Ovary (tissue), 10 donors: ENCODE measurements at places on chromosomes 1 and 21.

- no peaks in the 10 kb centered on the region for H3K27me3 ChIP-seq
- no peaks in the 10 kb centered on the region for H3K36me3 ChIP-seq
- no peak overlapping the region for H3K4me3 ChIP-seq
- H3K27ac ChIP-seq = no peak overlapping the region
Measured at GRCh38 chr1:32010246-32010645, 3.4 kb upstream of the KHDRBS1 start.

- no peaks in the 10 kb centered on the region for H3K36me3 ChIP-seq
- H3K4me3 ChIP-seq = peak overlapping the region; percentile 74
- peaks cover 30% of the 10 kb centered on the region for H3K4me1 ChIP-seq
- H3K27ac ChIP-seq = no peak overlapping the region
Measured at GRCh38 chr1:153611356-153611755, 1.6 kb downstream of the S100A16 start.

- no peak for DNase-seq
- no peaks in the 10 kb centered on the region for H3K27me3 ChIP-seq
- H3K4me3 ChIP-seq = no peak overlapping the region
- H3K36me3 ChIP-seq = no peaks in the 10 kb centered on the region
- H3K4me1 ChIP-seq = no peaks in the 10 kb centered on the region
Measured at GRCh38 chr21:42112857-42113256, 41.7 kb downstream of the UMODL1 start.

GRCh38 chr21:31914472-31914871 is 41.7 kb downstream of the HUNK start:
- no peak overlapping the region for H3K4me3 ChIP-seq
- H3K4me1 ChIP-seq = peaks cover 2% of the 10 kb centered on the region
- H3K27me3 ChIP-seq = no peaks in the 10 kb centered on the region
- H3K36me3 ChIP-seq = no peaks in the 10 kb centered on the region
- DNase-seq = no peak
- H3K27ac ChIP-seq = no peak overlapping the region

- no peak overlapping the region for H3K27ac ChIP-seq
- H3K4me1 ChIP-seq = no peaks in the 10 kb centered on the region
- DNase-seq = no peak
- H3K27me3 ChIP-seq = no peaks in the 10 kb centered on the region
Measured at GRCh38 chr1:67496329-67496728, 66.1 kb upstream of the SERBP1 start.

- H3K4me3 ChIP-seq = no peak overlapping the region
- H3K27me3 ChIP-seq = no peaks in the 10 kb centered on the region
- no peaks in the 10 kb centered on the region for H3K36me3 ChIP-seq
- no peak for DNase-seq
- H3K4me1 ChIP-seq = peaks cover 22% of the 10 kb centered on the region
- no peak overlapping the region for H3K27ac ChIP-seq
Measured at GRCh38 chr21:37460196-37460595, 93.6 kb downstream of the DYRK1A start.

DNA sequence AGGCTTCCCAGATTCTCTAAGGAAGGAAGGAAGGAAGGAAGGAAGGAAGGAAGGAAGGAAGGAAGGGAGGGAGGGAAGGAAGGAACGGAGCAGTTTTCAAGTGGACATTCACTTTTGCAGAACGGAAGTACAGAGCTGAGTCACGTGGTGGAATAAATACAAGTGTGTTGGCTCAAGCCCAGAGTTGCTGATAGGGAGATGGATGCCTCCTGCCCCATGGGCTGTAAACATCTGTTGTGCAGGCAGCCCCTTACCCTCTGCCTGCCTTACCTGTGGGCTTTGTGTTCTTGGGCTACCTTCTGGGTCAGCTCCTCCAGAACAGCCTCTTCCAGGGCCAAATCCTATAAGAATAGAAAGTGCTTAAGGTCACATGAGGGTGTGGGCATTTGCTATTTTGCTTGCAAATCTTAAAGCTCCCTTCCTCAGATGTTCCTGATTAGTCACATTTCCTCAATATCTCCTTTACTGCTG is 121.7 kb downstream of the SMYD2 start:
- H3K4me3 ChIP-seq = no peak overlapping the region
- H3K4me1 ChIP-seq = no peaks in the 10 kb centered on the region
- no peaks in the 10 kb centered on the region for H3K36me3 ChIP-seq

GRCh38 chr1:230867101-230867902 is 1.0 kb downstream of the C1orf198 start:
- peaks cover 29% of the 10 kb centered on the region for H3K4me1 ChIP-seq
- H3K27me3 ChIP-seq = no peaks in the 10 kb centered on the region
- H3K27ac ChIP-seq = peak overlapping the region; percentile 54

DNA sequence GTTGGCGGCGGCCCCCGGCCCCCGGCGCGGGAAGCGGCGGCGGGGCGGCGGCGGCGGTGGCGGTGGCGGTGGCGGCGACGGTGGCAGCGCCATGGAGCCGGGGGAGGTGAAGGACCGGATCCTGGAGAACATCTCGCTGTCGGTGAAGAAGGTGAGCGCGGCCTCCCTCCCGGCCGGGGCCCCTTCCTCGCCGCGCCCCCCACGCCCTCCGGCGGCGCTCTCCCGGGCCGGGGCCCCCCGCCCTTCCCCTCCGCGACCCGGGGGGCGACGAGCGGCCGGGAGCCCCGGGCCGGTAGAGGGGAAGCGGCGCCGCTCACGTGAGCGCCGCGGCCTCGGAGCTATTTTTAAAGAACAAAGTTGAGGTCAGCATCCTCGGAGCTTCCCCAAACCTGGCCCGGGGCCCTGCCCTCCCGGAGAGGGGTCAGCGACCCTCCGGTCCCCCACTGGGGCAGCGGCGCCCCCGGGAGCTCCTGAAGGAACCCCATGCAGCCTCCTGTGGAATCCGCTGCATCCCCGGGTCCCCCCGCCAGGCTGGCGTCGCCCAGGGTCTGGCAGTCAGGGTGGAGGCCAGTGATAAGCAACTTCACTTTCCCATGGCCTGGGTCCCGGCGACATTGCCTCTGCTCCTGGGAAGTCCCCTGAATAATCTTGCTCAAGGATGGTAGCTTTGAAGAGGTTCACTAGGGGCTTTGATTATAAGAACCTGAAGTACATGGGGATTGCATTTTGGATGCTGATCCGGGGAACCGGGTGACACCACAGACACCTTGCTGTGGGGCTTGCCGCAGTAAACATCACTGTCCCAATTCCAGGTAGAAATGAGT is 560 bp downstream of the PLEKHM2 start:
- peak overlapping the region; percentile 97 for H3K27ac ChIP-seq
- H3K27me3 ChIP-seq = no peaks in the 10 kb centered on the region
- DNase-seq = peak; percentile 64
- H3K4me1 ChIP-seq = peaks cover 8% of the 10 kb centered on the region
- H3K36me3 ChIP-seq = no peaks in the 10 kb centered on the region
